ENCODE measurements at places on chromosomes 2 and 18. TPM values are rescaled to one million over a fixed set of nuclear protein-coding genes. Genes with fewer than 3 reads are reported as not detected.

- H3K4me3 ChIP-seq, result peak overlapping the region; percentile 43
- DNase-seq, result peak; percentile 35
- peaks cover 26% of the 10 kb centered on the region for H3K4me1 ChIP-seq
- 0 out of 2 replicates have a peak overlapping the region, but pooled peaks have one; percentile 17 for H3K27ac ChIP-seq
These were observed 87.0 kb downstream of the EPB41L3 start for GRCh38 chr18:5456577-5457461.

DNA sequence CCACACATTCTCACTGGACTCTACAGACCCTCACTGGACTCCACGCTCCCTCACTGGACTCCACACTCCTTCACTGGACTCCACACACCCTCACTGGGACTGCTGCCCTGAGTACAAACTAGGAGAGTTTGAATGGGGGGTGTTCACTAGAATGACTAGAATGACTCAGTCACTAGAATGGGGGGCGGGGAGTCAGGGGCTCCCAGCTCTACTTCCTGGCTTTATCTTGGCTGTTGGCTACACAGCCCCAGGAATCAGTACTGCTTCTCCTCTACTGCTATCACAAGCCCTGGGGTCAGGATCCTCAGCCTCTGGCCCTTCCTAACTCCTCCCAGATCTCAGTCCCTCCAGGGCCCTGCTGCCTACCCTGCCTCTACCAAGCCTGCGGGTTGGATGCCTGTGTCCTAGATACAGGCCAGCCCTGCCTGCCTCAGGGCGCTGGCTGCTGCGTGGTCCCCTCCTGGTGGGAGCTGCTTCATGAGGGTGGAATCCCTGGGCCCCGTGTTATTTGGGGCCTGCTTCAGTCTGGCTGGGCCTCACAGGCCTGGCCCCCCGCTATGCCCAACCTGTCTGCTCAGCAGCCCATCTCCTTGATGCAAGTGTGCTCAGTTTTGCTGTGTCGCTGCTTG, 7.8 kb downstream of the PTMA start:
- H3K4me3 ChIP-seq, result no peak overlapping the region
- no peaks in the 10 kb centered on the region for H3K27me3 ChIP-seq
- peak overlapping the region; percentile 98 for H3K27ac ChIP-seq
- peaks cover 24% of the 10 kb centered on the region for H3K36me3 ChIP-seq
- H3K4me1 ChIP-seq, result peaks cover 33% of the 10 kb centered on the region

- peaks cover 55% of the 10 kb centered on the region for H3K36me3 ChIP-seq
- H3K27me3 ChIP-seq, result no peaks in the 10 kb centered on the region
- no peaks in the 10 kb centered on the region for H3K4me1 ChIP-seq
- no peak overlapping the region for H3K4me3 ChIP-seq
- DNase-seq, result no peak
These were observed 11.5 kb upstream of the D2HGDH start for GRCh38 chr2:241722896-241723454.

GRCh38 chr2:209470-209869, 54.4 kb downstream of the SH3YL1 start:
- H3K27me3 ChIP-seq, result peaks cover 44% of the 10 kb centered on the region
- no peak overlapping the region for H3K4me3 ChIP-seq
- H3K4me1 ChIP-seq, result no peaks in the 10 kb centered on the region
- H3K27ac ChIP-seq, result no peak overlapping the region
- peaks cover 15% of the 10 kb centered on the region for H3K36me3 ChIP-seq

DNA sequence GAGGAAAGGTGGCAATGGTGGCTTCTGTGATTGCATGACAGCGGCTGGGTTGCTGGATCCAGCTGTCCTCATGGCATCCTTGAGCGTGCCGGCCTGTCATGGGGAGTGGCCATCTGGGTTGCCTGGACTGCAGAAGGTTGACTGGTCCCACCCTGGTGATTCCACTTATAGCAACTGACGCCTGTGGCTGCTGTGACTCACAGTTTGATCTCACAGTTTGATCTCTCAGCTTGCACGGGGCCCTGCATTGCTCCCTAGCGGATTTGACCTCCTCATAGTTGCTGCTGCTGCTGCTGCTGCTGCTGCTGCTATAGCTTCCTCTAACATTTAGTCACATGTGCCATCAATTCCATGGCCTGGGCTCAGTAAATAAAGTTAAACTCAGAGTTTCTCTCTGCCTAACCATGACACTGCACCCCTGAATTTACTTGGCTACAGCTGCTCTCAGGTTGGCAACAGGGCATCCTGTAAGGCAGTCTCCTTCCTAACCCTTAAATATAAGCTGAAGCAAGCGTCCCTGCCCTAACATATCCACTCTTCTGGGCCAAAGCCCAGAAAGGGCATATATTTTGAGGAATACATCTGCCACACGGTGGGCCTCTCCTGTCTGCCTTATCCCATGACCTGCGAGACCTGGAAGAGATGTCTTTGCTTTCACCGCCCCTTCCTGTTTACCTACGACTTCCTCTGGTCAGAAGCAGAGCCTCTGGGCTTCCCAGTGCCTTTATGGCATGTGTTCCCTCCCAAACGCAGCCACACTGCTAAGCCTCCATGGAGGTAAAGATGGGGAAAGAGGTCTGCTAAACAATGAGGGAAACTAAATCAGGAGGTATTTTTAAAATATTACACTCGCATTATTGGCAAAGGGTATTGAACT, 37.8 kb upstream of the CCDC150 start:
- H3K27ac ChIP-seq, result no peak overlapping the region
- H3K36me3 ChIP-seq, result no peaks in the 10 kb centered on the region
- H3K4me1 ChIP-seq, result peaks cover 4% of the 10 kb centered on the region
- no peak overlapping the region for H3K4me3 ChIP-seq

DNA sequence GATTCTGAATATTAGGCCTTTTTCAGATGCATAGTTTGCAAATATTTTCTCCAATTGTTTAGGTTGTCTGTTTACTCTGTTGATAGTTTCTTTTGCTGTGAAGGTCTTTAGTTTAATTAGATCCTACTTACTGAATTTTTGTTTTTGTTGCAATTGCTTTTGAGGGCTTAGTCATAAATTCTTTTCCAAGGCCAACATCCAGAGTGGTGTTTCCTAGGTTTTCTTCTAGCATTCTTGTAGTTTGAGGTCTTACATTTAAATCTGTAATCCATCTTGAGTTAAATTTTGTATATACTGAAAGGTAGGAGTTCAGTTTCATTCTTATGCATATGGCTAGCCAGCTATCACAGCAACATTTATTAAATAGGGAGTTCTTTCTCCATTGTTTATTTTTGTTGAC, 404.8 kb downstream of the LNPK start:
- H3K27me3 ChIP-seq, result no peaks in the 10 kb centered on the region
- peaks cover 42% of the 10 kb centered on the region for H3K4me1 ChIP-seq
- no peak for DNase-seq
- no peak overlapping the region for H3K4me3 ChIP-seq
- no peak overlapping the region for H3K27ac ChIP-seq

Gene ARHGAP28
- total RNA-seq, result 10.5 TPM

Gene SFXN5
- 23.1 TPM for total RNA-seq

Gene CNGA3
- not detected for total RNA-seq

GRCh38 chr2:607172-607571, 70.0 kb downstream of the TMEM18 start:
- no peak overlapping the region for H3K27ac ChIP-seq
- no peaks in the 10 kb centered on the region for H3K4me1 ChIP-seq
- no peak for DNase-seq

DNA sequence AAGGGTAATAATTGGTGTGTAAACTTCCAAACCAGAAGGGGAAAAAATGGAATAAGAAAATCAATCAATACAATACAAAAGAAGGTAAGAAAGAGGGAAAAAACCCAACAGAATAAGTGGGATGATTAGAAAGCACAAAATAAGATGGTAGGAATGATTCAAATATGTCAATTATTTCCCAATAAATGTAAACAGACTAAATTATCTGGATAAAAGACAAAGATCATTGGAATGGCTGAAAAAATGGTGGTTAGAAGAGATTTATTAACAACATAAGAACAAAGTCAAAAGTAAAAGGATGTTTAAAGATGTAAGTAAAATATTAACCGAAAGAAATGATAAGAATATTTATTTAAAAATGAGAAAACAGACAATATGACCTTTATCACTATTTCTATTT, 103.5 kb upstream of the YWHAQ start:
- peaks cover 18% of the 10 kb centered on the region for H3K36me3 ChIP-seq
- peaks cover 5% of the 10 kb centered on the region for H3K4me1 ChIP-seq
- no peak overlapping the region for H3K4me3 ChIP-seq
- no peaks in the 10 kb centered on the region for H3K27me3 ChIP-seq
- no peak overlapping the region for H3K27ac ChIP-seq

DNA sequence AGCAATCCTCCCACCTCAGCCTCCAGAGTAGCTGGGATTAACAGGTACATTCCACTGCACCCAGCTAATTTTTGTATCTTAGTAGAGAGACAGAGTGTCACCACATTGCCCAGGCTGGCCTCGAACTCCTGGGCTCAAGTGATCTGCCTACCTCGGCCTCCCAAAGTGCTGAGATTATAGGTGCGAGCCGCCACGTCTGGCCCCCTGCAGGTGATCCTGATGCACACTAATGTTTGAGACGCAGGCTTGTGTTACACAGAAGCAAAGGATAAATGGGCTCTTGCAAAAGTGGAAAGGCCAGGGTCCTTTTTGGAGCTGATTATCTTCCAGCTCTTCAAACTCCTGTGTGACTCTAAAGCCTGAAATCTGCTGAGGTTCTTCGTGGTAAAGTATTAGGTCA, 84.2 kb downstream of the TGFA start:
- no peak overlapping the region for H3K27ac ChIP-seq
- no peaks in the 10 kb centered on the region for H3K36me3 ChIP-seq
- no peak overlapping the region for H3K4me3 ChIP-seq
- DNase-seq, result no peak
- H3K27me3 ChIP-seq, result peaks cover 47% of the 10 kb centered on the region
- H3K4me1 ChIP-seq, result peaks cover 4% of the 10 kb centered on the region

DNA sequence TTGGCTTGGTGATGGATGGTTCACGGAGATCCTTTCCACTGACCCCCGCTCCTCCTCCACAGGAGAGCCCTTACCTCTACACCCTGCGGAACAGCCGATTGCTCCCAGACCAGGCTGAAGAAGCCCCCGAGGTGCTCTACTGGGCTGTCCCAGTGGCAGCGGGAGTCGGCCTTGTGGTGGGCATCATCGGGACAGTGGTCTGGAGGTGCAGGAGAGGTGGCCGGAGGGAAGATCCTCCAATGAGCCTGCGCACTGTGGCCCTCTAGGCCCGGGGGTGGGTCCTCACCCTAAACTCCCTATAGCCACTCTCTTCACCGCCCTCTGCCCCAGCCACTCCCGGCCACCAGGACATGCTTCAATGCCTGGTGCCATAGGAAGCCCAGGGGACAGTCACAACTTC, 108.8 kb upstream of the PPP1CB start:
- no peaks in the 10 kb centered on the region for H3K36me3 ChIP-seq
- no peak for DNase-seq
- H3K4me1 ChIP-seq, result peaks cover 20% of the 10 kb centered on the region
- H3K27me3 ChIP-seq, result no peaks in the 10 kb centered on the region

DNA sequence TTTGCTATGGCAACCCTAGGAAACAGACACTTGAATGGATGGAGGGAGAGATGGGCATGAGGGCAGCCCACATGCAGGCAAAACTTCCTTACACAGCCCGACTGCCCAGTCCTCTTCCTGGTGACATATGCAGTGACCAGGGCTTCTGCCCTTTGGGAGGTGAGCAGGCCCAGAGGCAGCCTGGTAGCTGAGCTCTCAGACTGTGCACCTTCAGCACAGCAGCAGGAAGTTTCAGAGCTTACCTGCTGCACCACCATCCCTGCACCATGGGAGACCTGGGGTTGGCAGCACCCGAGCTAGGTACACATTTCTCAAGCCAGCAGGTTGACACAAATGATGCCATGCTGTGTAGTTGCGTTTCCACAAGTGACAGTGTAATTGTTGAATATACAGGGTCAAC, 97.6 kb upstream of the LMAN1 start:
- no peaks in the 10 kb centered on the region for H3K36me3 ChIP-seq
- no peak overlapping the region for H3K27ac ChIP-seq
- no peaks in the 10 kb centered on the region for H3K27me3 ChIP-seq

Gene RESP18
- not detected for total RNA-seq

DNA sequence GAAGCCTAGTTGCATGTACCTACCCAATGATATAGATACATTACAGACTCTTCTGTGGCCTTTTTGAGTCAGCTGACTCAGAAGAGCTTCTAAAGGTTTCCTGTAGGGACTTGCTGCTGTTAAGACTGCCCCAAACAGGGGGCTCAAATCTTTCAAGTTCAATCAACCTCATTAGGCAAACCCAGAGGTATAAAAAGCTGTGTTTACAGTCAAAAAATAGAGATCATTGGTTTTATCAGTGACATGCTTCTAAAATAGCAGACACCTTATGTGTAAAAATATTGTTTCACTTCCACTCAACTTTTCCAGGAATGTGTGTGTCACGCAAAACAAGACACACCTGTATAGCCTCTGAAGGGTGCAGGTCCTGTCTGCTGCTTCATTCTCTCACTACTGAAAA, 624.3 kb upstream of the FANCL start:
- H3K27me3 ChIP-seq, result peaks cover 12% of the 10 kb centered on the region
- no peak overlapping the region for H3K27ac ChIP-seq
- no peak overlapping the region for H3K4me3 ChIP-seq
- H3K4me1 ChIP-seq, result peaks cover 32% of the 10 kb centered on the region
- no peaks in the 10 kb centered on the region for H3K36me3 ChIP-seq

DNA sequence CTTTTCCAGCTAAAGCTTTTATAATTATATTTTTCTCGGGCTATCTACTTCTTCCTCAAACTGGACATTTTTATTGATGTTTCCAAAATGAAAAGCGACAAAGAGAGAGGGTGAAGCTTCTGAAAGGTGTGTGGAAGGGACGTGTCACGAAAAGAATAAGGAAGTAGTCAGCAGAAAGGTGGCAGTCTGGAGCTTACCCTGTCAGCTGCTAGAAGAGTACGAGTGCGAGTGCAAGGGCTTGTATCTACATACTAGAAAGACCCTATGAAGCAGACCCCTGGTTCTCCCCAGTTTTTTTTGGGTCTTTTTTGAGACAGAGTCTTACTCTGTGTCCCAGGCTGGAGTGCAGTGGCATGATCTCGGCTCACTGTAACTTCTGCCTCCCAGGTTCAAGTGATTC, 14.6 kb downstream of the FHL2 start:
- H3K27me3 ChIP-seq, result no peaks in the 10 kb centered on the region
- H3K4me1 ChIP-seq, result no peaks in the 10 kb centered on the region
- peaks cover 17% of the 10 kb centered on the region for H3K36me3 ChIP-seq
- no peak for DNase-seq

GRCh38 chr2:179247318-179248023, 17.2 kb downstream of the SESTD1 start:
- peaks cover 12% of the 10 kb centered on the region for H3K36me3 ChIP-seq
- no peak overlapping the region for H3K4me3 ChIP-seq
- no peaks in the 10 kb centered on the region for H3K27me3 ChIP-seq
- DNase-seq, result no peak

Data from WTC11 (cell line).